ENCODE measurements at places on chromosomes 1 and 21. TPM values are rescaled to one million over a fixed set of nuclear protein-coding genes. Genes with fewer than 3 reads are reported as not detected.

CFAP107 gene
- under 0.01 TPM for total RNA-seq

GRIK1 gene
- not detected for total RNA-seq

GPR137B gene
- total RNA-seq, result 7.4 TPM

OR2T11 gene
- not detected for total RNA-seq

SPRR2G gene
- not detected for total RNA-seq

PODN gene
- total RNA-seq, result 87.5 TPM

SPRR5 gene
- total RNA-seq, result not detected

CATSPERE gene
- 0.44 TPM for total RNA-seq

DBT gene
- 6.1 TPM for total RNA-seq

HPDL gene
- total RNA-seq, result 0.73 TPM

TTLL7 gene
- total RNA-seq, result 18.7 TPM

OR2G6 gene
- total RNA-seq, result not detected

TRAF5 gene
- total RNA-seq, result 9.7 TPM

PCBP3 gene
- total RNA-seq, result 1.9 TPM

AJAP1 gene
- total RNA-seq, result not detected

ZNHIT6 gene
- 9.9 TPM for total RNA-seq

ERICH3 gene
- not detected for total RNA-seq

NTMT2 gene
- not detected for total RNA-seq

C4BPA gene
- not detected for total RNA-seq

LDLRAP1 gene
- 12.1 TPM for total RNA-seq

APOBEC4 gene
- not detected for total RNA-seq

GUCA2A gene
- not detected for total RNA-seq

SLC50A1 gene
- 25.6 TPM for total RNA-seq

ANKRD34A gene
- 0.73 TPM for total RNA-seq

ORC1 gene
- 0.66 TPM for total RNA-seq

SIM2 gene
- not detected for total RNA-seq

CDA gene
- total RNA-seq, result 1.3 TPM

TMCC2 gene
- total RNA-seq, result 5.2 TPM

FMO4 gene
- 1.2 TPM for total RNA-seq

FLG2 gene
- total RNA-seq, result not detected

OR2M3 gene
- not detected for total RNA-seq

S100A2 gene
- 3.3 TPM for total RNA-seq

TUFT1 gene
- total RNA-seq, result 4.5 TPM

CCDC181 gene
- total RNA-seq, result 0.50 TPM

ACBD3 gene
- total RNA-seq, result 74.3 TPM

KRTAP7-1 gene
- not detected for total RNA-seq

NTNG1 gene
- total RNA-seq, result 11.6 TPM

HMGCS2 gene
- not detected for total RNA-seq

AGRN gene
- total RNA-seq, result 97.3 TPM

RUNX1 gene
- total RNA-seq, result 16.0 TPM

KIF1B gene
- total RNA-seq, result 31.1 TPM

SDCCAG8 gene
- 52.1 TPM for total RNA-seq

CFH gene
- 128 TPM for total RNA-seq

FAM177B gene
- not detected for total RNA-seq

CTSS gene
- total RNA-seq, result 2.3 TPM

E2F2 gene
- 0.17 TPM for total RNA-seq

UBE2J2 gene
- 48.3 TPM for total RNA-seq

All from smooth muscle cell of trachea (primary cell).